M059J (cell line): ENCODE measurements at places on chromosomes 6 and 20.

DNA sequence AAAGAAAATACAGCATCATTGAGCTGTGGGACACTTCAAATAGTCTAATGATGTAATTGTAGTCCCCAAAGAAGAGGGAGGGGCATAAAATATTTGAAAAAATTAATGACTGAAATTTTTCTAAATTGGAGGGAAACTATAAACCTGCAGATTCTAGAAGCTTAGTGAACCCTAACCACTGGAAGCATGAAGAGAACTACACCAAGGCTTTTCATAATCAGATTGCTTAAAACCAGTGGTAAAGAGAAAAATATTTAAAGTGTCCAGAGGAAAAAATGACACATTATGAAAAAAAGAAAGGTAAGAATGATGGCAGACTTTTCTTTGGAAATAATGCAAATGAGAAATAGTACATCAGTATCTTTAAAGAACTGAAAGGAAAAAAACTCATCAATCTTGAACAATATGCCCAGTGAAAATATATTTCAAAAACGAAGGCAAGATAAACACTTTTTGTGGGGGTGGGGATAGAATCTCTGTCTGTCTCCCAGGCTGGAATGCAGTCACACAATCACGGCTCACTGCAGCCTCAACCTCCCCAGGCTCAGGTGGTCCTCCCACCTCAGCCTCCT, 31.3 kb downstream of the BICRAL start:
- no peak for DNase-seq

- peak; percentile 65 for DNase-seq
These were observed 90.5 kb upstream of the MBOAT1 start for GRCh38 chr6:20302702-20303251.

GRCh38 chr6:167046861-167047495, 47.8 kb downstream of the CEP43 start:
- no peak for DNase-seq

- peak; percentile 93 for DNase-seq
These were observed 802.9 kb downstream of the MAFB start for GRCh38 chr20:39885975-39886649.

GRCh38 chr6:164098857-164099267, 684.3 kb downstream of the QKI start:
- no peak for DNase-seq

- DNase-seq: peak; percentile 100
These were observed 126.0 kb upstream of the ADGRF1 start for GRCh38 chr6:47168180-47168579.

GRCh38 chr6:96704713-96705112, 132.6 kb downstream of the GPR63 start:
- DNase-seq: no peak

GRCh38 chr6:95601133-95601532, 23.8 kb downstream of the MANEA start:
- DNase-seq: no peak

GRCh38 chr6:136440203-136440602, 110.0 kb downstream of the MAP7 start:
- DNase-seq: no peak

- no peak for DNase-seq
These were observed 117.2 kb upstream of the THBS2 start for GRCh38 chr6:169370666-169371343.

DNA sequence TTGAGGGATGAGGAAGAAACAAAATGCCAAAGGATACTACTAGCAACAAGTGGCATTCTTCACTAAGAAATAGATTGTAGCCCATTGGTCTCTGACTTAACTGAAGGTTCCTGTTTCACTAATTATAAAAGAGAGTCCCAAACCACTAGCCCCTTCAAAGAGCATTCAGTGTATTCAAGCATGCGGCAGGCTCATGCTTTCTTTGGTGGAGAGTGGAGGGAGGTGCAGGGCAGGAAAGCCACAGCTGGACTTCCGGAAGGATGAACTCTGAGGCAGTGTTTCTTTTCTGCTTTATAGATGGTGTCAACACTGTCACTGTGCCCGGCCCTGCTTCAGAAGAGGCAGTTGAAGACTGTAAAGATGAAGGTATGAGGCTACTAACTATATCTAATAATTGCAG, 636.1 kb downstream of the KIF16B start:
- no peak for DNase-seq

DNA sequence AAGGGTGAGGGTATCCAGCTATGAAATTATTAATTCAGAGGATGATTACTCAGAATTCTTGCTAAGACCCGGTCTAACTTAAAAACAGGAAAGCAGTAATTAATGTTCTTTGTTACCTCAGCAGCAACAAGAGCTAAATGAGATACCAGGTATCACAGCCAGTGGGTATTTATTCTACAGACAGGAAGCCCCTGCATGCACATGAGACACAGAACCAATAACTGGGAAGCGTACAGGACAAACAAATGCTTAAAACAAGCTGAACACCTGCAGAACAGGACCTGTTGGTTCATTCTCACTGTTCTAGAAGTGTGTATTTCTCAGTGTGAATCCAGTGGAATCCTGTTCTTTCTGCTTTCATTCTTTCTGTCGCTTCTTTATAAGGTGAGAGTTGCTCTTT, 30.9 kb downstream of the SCML4 start:
- no peak for DNase-seq

- DNase-seq: no peak
These were observed 68.2 kb downstream of the FAM217A start for GRCh38 chr6:4010689-4011090.

GRCh38 chr6:159716247-159717096, 10.8 kb upstream of the WTAP start:
- peak; percentile 89 for DNase-seq
